Activated naive CD8-positive, alpha-beta T cell treated with anti-CD3 and anti-CD28 coated beads, Interleukin-2, amount 50 U/mL, for 24 hours (primary cell): ENCODE measurements at places on chromosomes 7 and 10.

DNA sequence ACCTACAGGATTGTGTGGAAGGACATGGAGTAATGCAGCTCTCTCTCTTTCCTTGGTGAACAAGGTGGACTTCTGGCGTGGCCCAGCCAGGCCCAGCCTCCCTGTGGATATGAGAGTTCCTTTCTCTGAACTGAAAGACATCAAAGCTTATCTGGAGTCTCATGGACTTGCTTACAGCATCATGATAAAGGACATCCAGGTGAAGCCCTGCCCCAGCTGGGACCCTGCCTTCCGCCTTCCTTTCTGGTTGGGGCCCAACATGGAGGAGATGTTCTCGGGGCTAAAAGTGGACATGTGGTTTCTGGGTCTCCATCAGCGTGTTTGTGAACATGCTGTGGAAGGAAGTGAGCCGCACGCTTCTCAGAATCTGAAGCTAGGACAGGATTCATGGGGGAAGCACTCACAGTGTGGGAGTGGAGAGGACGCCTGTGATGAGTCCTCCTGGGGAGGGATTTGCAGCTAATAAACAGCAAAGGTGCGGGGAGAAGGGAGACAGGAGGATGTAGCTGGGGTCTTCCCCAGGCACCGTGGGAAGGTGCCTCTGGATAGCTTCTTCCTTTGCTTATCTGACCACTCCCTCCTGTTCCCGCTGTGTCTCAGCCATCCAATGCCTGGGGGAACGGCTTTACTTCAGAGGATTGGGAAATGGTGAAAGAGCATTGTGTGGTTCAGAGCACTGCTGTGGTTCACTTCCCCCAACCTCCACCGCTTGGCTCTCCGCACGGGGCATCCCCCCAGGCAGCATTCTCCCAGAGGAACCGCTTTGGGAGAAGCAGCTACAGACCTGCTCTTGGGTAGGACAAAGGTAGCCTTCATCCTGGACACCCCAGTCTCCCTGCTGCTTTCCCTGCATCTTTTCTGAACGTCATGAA, 5.5 kb downstream of the CPA5 start:
- DNase-seq, result no peak

DNA sequence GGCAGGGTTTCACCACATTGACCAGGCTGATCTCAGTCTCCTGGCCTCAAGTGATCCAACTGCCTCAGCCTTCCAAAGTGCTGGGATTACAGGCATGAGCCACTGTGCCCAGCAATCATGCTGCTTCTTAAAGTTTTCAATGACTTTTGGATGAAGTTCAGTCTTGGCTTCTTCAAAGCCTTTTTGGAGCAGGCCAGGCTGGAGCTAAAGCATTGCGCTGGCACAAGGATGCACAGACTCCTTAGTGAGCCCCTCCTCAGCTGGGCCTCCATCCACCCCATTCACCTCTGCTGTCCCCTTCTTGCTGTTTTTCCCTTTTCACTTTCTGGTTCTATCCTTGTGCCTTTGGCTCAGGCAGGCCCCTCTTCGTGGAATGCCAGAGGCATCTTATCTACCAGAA, 638.6 kb downstream of the TYW1 start:
- DNase-seq, result no peak

- no peak for DNase-seq
These were observed 120.2 kb downstream of the CDH23 start for GRCh38 chr10:71516890-71517289.

DNA sequence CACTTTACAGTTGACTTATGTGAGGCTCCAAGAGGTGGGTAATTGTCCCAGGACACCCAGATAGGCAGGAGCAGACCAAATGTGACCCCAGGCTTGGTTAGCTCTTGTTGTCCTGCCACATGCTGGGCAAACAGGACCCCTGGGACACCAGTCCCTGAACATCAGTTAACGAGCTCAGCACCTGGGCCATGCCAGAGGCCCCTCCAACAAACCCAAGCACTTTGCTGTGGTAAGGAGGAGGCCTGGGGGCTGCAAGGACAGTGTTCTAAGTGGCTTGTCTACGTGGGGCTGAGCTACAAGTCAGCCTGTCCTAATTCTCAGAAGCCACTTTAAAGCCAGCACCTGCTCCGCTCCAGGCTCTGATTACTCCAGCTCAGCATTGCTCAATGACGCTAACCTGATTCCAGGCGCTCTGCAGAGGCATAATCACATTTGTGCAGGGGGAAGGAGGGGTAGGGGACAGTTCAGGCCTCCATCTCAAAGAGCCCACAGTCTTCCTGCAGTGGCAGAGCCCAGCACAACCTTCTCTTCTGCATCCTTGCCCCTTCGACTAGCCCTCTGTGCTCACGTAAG, 57.2 kb downstream of the DDC start:
- DNase-seq, result no peak

GRCh38 chr7:25496476-25497368, 268.4 kb upstream of the NPVF start:
- DNase-seq, result no peak

DNA sequence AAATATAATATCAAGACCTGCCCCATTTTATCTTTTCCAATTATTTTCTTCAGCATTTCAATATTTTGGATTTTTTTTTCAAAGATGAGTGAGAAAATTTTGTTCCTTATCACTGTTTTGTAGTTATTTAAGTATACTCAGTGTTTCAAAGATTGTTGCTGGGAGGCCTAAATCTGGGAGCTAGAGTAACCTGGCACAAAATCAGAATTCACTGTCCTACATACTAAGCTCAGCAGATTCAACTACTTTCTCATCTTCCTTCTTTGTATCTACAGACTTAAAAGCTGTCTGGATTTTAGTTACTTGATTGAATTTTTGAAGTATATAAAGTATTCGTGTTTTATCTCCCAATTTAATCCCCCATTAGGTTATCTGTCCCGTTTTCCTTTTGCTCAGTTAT, 85.9 kb downstream of the TAX1BP1 start:
- DNase-seq, result no peak

DNA sequence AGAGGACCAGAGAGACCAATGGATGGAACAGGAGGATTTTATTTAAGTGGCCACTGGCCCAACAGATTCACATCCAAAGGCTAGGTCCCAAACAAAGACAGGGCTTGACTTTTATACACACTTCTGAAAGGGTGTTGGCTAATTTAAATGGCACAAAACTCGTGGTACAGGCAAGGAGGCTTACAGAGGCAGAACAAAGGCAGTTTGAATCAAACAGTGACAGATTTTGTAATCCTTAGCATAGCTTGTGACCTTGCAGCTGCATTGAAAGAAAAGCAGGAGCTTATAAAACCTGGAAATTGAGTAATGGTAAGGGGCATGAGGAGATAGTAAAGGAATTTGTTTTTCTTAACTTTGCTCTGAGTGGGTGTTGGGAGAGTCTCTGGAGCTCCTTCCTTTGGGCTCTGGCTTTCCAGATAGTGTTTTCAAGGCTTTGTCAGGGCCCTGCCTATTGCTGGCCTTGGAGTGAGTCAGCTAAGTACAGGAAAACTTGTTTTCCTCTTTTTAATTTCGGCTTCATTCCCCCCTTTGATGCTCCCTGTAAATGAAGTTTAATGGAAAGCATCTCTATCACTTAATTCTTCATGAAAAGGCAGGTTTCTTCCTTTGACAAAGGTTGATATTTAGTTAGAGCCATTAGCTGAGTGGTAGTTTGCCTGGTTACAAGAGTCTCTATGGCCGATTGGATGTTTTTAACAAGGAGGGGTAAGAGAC, 96.9 kb downstream of the TRIM24 start:
- DNase-seq, result no peak

GRCh38 chr7:45646207-45646821, 72.1 kb downstream of the ADCY1 start:
- no peak for DNase-seq

GRCh38 chr7:101898106-101898505, 80.7 kb downstream of the CUX1 start:
- DNase-seq, result no peak
